ENCODE measurements at places on chromosomes 16 and 17.

DNA sequence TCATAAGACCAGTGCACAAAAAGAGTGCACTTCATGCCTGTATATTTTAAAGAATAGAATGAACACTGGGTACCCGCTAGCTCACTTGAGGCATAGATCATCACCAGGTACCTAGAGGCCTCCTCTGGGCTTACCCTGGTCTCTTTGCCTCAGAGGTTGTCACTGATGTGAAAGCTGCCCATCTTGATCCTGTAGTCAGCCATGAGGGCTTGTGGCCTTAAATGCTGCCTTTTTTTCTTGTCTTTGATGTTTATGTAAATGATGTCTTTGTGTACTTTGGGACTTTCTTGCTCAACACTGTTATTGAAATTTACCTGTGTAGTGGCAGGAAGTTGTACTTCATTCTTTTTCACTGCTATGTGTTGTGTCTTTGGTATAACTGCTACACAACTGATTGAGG, 26.8 kb upstream of the SLC5A10 start:
- DNase-seq, result no peak

DNA sequence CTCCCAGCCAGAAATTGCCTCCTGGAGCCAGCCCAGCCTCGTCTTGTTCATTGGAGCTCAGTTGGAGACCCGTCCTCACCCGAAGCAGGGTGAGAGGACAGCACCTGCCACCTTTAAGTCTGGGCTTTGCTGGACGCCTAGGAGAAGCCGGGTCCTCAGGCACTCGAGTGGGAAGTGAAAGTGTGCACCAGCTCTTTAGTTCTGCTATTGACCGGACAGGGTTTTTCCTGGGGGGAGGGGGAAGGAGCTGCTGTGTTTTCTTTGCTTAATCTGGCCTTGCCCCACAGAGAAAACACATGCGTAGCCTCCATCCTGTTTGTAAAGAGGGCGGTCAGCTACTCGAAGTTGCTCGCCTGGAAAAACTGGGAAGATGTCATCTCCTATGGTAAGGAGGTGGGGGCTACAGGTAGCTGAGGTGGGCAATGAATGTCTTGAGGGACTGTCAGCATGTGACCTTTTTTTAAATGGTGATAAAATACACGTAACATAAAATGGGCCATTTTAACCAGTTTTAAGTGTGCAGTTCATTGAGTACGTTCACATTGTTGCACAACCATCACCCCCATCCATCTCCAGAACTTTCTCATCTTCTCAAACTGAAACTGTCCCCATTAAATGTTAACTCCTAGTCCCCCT, 34.4 kb downstream of the CMIP start:
- DNase-seq, result peak; percentile 48

GRCh38 chr17:19331543-19332245, 30.8 kb downstream of the B9D1 start:
- DNase-seq, result no peak

DNA sequence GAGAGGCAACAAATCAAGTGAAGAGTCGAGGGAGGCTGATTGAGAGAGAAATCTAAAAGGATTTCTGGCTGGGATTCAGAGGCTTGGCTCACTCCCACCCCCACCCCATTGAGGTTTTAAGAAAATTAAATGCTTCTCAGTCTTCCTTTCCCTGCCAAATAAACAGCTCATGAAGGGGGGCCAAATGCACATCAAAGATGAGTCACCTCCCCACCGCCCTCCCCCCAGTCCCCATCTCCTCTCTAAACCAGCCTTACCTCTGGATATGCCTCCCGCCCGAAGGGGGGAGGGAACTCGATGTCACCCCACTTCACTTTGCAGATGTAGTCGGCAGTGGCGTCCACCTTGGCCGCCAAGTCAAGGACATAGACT, 11.6 kb downstream of the ACLY start:
- peak; percentile 61 for DNase-seq
